ENCODE measurements at places on chromosomes 2 and 18.

DNA sequence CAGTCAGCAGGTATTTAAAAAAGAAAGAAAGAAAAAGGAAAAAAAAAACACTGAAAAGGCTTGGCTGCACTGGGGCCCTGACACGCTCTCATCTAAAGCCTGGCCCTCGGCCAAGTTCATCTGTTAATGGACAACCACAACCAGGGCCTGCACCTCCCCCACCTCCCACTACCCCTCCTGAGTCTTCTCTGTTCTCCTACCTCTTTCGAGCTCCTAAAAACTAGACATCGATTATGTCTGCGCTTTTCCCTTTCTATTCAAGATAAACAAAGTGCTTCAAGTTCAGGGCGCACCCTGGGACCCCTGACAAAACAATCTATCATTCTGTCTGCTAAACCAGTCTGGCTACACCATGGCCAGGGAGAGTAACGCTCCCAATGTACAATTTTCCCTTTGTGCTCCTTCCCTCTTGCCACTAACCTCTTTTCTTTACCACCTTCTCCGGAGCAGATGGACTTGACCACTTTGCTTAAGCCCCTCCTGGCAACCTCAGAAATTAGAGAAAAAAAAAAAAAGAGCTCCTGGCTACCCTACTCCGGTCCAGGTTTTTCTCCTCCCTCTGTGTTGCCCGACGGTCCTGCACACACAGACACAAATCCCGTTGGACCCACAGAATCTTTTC is 22.7 kb downstream of the BCL11A start:
- peak; percentile 84 for DNase-seq

GRCh38 chr2:222733846-222734702 is 62.6 kb downstream of the MOGAT1 start:
- DNase-seq: peak; percentile 98

- DNase-seq: no peak
Observed at GRCh38 chr18:62289047-62289446, 36.1 kb upstream of the TNFRSF11A start.

DNA sequence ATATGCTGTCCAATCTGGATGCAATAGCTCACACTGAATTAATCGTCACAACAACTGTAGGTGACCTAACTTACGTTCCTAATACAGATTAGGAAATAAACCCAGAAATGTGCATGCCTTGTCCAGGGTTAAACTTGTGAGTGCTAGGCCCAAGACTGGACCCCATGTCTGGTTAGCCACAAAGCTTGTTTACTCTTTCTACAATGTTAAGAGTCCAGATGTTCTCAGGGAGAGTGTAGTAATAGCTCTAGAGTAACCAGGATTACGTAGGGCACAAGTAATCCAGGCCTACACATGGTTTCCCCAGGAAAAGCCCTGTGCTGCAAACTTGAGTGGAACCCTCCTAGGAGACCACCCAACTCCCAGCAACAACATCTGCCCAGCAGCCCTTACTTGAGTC is 26.2 kb downstream of the TRIB2 start:
- no peak for DNase-seq

DNA sequence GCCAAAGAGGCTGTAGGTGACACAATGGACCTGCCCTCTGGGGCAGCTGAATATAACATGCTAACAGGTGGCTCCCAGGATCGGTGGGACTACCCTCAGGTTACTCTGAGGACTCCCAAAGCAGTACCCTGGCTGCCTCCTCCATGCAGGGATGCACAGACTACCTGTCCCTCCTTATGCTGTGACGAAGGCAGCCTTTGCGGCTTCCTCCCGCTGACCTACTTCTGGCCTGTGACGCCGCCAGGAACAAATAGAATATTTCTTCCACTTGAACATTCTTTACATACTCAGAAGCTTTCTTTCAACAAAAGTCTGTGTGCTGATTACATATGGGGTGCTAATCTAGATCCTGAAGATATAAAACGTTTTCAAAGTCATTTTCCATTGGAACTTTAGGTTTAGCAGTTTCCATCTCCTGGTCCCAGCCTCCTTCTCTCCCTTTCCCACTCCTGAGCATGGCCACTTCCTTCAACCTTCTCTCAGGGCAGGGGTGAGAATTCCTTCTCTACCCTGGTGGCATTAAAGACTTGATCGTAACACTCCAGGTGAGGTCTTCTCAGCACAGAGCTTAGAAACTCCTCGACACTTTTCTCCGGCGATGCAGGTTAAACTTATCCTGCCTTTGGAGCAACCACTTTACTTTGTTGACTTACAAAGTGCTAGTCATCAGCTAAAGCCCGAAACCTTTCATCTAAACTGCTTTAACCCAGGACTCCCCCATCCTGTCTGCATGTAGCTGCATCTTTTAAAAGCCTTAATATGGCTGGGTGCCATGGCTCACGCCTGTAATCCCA is 58.9 kb upstream of the STK17B start:
- DNase-seq: no peak

- DNase-seq: peak; percentile 56
Observed at GRCh38 chr2:9813312-9814128, 29.8 kb upstream of the TAF1B start.

DNA sequence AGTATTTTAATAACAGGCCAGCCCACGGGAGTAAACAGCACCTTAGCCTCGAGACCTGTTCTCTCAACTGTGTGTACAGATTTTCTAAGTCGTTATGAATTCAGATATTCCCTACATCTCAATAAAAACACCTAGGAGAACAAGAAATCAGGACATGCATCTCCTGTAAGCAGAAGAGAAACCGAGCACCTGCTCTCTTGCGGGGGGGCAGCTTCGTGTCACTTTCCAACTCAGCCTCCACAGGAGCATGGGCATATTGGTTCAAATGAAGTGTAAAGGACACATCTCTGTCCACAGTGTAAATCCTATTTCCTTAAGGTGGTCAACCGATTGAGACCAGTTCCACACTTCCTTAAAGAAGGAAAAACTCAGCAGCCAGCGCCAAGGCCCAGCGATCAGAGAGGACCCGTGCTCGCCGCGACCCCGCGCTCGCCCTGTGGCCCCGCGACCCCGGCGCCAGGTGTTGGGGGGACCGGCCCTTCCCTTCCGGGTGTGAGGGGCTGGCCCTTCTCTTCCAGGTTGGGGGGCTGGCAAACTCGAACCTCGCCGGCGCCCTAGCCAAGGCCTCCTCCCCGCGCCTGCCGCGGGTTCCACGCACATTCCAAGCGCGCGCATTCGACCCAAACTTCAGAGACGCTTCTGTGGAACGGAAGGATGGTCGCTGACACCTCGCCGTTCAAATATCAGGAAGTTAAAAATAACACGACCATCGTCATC is 652 bp downstream of the SH3YL1 start:
- DNase-seq: no peak

All from HepG2 (cell line).